ENCODE measurements at places on chromosomes 11 and 22. TPM values are rescaled to one million over a fixed set of nuclear protein-coding genes. Genes with fewer than 3 reads are reported as not detected.

DNA sequence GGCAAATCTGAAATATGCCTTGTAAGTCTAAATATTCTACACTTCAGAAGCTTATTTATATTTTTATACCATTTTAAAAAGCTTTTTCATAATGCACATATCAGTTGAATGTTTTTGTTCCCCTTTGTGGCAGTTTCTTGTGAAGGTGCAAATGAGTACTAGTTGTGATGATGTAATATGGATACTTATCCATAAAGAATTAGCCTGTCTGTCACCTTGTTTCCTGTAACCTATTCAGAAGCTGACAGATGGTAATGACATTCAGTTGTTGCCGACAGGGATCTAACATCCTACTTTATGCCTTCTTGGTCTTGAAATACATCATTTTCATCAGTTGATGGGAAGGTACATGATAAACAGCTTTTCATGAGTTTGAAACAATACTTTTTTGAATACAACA is 2.9 kb downstream of the QSER1 start:
- no peak for DNase-seq

- no peak for DNase-seq
Observed at GRCh38 chr22:31857247-31857646, 87.1 kb upstream of the YWHAH start.

- no peak for DNase-seq
Observed at GRCh38 chr11:20933958-20934357, 264.6 kb downstream of the NELL1 start.

DNA sequence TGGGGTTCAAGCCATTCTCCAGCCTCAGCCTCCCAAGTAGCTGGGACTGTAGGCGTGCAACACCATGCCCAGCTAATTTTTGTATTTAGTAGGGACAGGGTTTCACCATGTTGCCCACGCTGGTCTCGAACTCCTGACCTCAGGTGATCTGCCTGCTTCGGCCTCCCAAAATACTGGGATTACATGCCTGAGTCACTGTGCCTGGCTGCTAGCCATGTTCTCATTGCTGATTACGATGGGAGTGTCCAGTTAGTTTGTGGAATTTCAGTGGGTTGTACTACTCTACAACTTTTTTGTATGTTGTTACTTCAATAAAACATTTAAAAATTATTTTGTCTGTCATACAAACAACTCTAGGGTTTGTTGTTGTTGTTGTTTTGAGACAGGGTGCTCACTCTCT is 4.8 kb upstream of the VPS11 start:
- DNase-seq: no peak

GRCh38 chr11:13278609-13279486 is 1.3 kb downstream of the BMAL1 start:
- no peak for DNase-seq

DNA sequence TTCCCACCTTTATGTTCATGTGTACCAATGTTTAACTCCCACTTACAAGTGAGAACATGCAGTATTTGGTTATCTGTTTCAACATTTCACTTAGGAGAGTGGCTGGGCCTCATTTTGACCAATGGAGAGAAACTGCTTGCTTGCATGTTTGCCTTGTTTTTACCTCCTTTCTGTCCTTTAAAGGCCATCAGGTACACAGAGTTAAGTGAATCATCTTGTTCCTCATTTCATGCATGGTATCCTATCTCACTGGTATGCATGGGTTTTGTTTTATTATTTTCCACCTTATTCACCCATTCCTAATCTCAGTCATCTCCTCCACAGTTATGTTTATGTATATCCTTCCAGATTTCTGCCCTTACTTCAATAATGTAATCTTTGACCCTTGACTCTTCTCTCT is 101.0 kb downstream of the ELP4 start:
- DNase-seq: no peak

DNA sequence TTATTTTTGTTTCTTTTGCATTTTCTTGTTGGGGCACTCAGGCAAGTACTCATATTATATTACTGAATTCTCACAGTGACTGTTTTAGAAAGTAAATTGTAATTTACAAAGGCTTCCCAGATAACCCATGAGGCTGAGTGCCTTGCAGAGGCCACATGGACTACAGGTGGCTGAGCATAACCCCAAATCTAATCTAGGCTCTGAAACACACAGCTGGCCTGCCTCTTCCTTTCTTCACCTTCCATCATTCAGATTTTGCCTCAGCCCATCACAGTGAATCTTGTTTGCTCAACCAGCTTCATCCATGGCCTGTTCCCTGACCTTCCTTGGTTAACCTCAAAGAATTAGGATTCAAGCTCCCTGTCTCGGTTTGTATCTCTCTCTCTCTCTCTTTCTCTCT is 78.5 kb upstream of the PRDM11 start:
- no peak for DNase-seq

DNA sequence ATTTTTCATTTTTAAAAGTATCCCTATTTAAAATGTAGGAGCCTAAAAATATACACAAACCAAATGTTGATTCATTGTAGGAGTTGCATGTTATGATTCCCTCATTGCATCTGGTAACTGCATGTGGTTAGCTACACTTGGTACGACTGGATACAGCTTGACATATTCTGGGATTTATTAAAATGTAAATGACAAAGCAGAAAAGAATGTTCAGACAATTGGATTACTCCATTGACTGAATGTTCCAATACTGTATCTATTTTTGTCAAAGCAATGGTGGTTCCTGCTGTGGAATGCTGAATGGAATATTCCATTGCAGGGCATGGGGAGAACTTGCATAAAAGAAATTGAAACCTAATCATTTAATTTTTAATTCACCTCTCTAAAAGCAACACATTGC is 30.8 kb downstream of the BLID start:
- no peak for DNase-seq

DNA sequence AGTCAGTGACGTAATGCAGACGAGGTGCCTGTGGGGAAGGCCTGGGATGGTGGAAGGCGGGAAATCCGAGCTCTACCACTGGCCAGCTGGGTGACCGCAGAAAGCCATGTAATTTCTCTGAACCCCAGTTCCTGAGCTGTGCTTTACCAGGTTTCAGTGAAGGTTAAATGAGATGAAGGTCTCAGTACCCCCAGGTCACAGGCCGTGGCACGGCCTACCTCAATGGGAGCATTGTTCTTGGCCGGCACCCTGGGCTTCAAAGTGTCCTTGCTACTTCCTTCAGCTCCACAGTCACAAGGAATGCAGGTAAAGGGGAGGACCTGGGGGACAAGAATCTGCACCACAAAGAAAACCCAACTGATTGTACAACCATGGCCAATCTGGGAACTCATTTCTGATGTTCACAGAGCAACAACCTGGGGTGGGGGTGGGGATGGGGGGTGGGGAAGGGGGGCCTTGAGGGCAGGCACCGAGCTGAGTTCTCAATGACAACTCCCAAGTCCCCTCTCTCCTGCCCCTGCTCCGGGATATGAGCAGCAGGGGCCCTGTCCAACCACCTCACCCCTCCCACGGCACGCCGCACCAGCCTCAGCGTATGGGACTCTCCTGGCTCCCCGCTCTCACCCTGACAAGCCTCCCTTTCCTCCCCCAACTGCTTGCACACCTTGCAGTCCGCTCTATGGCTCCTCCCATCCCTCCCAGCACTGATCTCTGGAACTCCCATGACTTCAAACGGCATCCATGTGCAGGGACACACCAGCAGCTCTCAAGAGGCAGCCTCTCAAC is 59.1 kb upstream of the ARFGAP3 start:
- DNase-seq: no peak

GRCh38 chr11:105344938-105345337 is 205.4 kb upstream of the CARD18 start:
- no peak for DNase-seq

DNA sequence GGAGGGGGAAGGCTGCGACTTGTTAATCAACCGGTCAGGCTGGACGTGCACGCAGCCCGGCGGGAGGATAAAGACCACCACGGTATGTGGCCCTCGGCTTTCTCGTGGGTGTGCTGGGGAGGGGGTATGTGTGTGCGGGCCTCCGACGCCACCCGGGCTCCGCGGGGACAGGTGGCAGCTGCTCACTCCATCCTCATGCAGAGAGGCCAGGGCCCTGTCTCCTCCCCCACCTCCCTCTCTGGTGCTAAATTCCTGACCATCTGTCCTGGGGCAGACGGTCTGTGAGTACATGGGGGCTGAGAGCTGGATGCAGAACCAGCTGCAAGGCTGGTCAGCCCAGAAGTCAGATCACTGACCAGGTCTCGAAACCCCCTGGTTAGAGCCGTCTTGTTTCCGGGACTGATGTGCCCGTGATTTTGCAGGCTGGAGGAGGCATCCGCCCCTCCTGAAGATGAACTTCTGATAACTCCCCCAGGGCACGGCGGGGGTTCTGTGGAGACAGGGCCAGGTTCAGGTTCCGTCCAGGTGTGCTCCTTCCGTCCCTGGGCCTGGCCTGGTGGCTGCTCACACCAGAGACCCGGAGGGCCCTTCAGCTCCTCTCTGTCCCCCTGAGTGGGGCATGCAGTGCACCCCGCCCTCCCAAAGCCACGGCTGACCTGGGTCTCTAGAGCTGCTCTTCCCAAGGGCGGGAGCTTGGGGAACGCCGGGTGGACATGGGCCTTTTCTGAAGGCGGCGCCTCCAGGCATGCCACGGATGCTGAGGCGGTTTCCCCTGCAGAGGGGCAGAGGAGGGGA is 1119.7 kb downstream of the BRD1 start:
- DNase-seq: no peak

- no peak for DNase-seq
Observed at GRCh38 chr22:33785283-33785968, 134.8 kb downstream of the LARGE1 start.

DNA sequence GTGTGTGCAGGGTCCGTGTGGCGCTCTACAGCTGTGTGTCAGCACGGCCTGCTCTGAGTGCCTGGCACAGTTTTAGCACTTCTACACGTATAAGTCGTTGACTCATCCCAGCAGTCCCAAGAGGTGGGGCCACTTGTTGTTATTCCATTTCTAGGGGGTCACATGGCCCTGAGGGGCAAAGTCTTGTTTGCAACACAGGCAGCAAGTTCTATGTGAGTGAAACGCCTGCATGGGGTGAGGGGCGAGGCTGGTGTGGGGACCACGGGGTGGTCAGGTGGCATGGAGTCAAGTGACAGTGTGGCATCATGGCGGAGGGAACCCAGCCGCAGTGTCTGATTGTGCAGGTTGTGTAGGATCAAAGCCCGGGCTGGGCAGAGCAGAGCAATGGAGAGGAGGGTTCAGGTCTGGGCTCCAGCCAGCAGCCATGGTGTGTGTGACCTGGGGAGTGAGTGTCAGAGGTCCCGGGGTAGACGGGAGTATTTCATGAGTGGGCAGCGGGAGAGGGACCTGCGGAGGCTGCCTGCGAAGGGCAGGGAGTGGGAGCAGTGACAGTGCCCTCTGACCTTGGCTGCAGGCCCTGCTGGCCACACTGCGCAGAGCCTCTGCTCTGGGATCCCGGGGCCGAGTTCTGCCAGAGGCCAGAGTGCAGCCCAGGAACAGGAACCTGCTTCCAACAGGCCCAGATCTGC is 27.9 kb downstream of the SHANK3 start:
- no peak for DNase-seq

- DNase-seq: no peak
Observed at GRCh38 chr11:85787168-85787567, 23.8 kb downstream of the SYTL2 start.

GRCh38 chr22:48870436-48870835 is 957.2 kb downstream of the BRD1 start:
- DNase-seq: no peak

- DNase-seq: no peak
Observed at GRCh38 chr11:62353841-62354240, 16.6 kb downstream of the ASRGL1 start.

Gene TTLL1
- 75.4 TPM for total RNA-seq

Gene OR51E1
- 0.41 TPM for total RNA-seq

Gene SLC5A4
- not detected for total RNA-seq

Gene CYB5R2
- 2.0 TPM for total RNA-seq

Gene LRRC32
- 0.41 TPM for total RNA-seq

Gene VWCE
- total RNA-seq: 2.0 TPM
